ENCODE measurements at places on chromosomes 2 and 18.
A peak's percentile ranks its signal among the peaks of the same experiment; 100 is the strongest.

- DNase-seq = no peak
These were observed 26.5 kb downstream of the NFATC1 start for GRCh38 chr18:79422022-79422782.

DNA sequence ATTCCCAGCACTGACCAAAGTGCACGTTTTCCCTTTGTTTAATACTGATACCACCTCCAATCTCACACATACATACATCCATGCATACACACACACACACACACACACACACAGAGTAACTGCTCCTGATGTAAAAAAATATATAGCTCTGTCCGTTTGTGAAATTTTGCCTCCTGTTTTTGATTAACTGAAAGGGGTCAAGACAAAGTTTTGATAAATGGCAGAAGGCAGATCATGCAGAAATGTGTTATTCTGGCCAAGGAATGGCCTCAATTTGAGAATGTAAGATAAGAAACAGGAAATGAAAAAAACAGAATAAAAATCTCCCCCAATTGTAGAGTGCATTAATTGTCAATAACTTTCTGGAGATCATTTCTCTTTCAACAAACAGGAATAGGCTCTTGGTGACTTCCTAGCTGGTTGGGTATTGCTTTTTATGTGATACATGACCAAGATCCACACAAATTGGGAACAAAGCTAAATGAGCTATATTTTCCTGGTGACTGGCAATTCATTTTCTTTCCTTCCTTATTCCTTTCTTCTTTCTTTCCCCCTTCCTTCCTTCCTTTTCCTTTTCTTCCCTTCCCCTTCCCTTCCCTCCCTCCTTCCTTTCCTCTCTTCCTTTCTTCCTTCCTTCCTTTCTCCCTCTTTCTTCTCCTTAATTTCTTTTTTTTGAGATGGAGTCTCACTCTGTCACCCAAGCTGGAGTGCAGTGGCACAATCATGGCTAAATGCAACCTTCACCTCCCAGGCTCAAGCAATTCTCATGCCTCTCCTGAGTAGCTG lies 88.9 kb upstream of the PMAIP1 start:
- no peak for DNase-seq

GRCh38 chr18:24071779-24072178 lies 57.2 kb downstream of the TTC39C start:
- DNase-seq = no peak

GRCh38 chr2:45883603-45884000 lies 232.1 kb downstream of the PRKCE start:
- no peak for DNase-seq

DNA sequence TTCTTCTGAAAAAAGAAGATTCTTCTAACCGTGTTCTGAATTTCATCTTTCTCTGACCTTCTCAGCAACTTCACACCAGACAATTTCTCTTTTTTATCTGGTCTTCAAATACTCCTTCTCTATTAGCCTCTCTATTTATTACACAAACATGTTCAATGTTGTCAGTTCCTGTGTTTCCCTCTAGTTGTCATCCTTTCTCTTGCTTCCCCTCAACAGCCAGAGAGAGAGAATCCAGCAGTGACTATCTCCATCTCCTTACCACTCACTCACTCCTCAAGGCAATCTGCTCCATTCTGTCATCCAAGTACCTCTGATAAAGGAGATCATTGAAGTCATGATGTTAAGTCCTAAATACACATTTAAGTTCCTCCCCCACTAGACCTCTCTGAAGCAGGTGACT lies 491.9 kb upstream of the CHAC2 start:
- no peak for DNase-seq

DNA sequence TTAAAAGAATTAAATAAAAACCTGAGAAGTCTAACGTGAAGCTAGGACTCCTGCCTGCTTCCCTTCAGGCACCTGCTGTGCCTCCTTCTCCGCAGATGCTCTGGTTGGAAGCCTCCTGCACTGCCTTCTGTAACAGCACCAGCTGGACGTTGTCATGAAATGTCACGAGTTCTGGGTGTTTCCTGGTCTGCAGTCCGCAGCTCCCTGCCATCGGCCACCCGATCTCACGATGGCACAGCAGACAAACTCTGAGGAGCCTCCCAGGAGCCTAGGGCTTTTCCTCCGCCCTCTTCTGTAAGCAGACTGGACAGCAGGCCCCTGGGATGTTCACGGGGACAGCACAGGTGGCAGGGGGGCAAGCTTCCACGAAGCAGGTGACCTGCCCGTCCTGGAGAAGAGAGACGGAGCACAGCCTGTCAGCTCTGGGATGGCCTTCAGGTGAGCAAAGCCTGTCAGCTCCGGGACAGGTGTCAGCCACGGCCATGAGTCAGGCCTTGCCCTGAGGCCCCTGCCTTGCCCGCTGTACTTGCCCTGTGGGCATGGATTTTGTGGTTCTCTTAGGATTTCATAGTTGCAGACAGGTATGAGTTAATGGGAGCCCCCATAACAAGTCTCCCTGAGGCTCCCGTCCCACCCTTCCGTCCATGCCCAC lies 110.3 kb downstream of the PXDN start:
- DNase-seq = no peak

DNA sequence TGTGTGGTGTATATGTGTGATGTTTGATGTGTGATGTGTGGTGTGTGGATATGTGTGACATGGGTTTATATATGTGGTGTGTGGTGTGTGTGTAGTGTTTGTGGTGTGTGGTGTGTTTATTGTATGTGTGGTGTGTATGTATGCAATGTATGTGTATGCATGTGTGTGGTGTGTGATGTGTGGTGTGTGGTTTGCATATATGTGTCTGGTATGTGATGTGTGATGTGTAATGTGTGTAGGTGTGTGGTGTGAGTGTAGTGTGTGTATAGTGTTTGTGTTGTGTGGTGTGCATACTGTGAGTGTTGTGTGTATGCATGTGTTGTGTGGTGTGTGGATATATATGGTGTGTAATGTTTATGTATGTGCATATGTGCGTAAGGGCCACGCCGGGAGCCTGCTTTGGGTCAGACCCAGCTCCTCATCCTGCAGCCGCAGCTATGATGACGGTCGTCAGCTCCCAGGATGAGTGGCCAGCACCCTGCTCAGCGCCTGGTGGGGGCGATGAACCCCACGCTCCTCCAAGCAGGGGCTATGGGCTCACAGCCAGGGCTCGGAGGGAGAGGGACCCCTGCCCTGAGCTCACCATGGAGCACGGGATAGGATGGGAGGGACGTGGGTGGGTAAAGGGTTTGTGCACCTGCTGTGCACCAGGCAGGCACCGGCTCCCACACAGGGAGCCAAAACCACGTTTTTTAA lies 331.3 kb downstream of the EIPR1 start:
- DNase-seq = no peak

DNA sequence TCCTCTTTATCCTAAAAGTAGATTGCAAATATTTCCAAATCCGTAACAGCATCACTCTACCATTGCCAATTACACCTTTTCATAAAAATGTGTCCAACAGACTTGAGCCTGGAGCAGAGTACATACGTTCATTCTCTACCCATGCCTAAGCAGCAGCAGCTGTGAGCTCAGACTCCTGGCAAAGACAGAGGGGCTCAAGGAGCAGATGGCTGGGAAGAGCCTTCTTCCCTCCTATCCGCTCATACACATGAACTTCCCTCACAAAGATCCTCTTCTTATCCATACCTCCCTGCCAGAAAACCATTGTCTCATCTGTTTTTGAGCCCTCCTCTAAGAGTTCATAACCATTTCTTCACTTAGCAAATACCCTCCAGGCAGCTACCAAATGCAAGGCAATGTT lies 164.3 kb upstream of the ARL4C start:
- DNase-seq = no peak

GRCh38 chr2:184444217-184444616 lies 154.1 kb upstream of the ZNF804A start:
- DNase-seq = no peak

GRCh38 chr18:57627488-57627887 lies 5.9 kb upstream of the NARS1 start:
- DNase-seq = no peak

DNA sequence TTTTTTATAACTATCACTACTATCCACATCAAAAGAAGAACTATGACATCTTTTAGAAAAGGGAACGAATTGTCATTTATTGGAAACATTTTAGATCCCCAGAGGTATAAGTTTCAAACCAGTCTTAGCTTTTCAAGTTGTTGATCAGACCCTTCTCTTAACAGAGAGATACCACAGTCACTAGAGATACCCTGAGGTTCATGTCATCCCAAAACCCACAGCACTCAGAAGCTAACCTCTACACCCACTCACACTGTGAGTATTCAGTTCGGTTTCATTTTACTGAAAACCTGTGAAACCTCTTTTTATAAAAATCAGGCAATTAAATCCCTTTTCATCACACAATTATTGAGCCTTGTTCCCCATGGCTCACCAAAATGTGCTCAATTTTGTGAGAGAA lies 156.2 kb downstream of the DTNA start:
- DNase-seq = no peak

DNA sequence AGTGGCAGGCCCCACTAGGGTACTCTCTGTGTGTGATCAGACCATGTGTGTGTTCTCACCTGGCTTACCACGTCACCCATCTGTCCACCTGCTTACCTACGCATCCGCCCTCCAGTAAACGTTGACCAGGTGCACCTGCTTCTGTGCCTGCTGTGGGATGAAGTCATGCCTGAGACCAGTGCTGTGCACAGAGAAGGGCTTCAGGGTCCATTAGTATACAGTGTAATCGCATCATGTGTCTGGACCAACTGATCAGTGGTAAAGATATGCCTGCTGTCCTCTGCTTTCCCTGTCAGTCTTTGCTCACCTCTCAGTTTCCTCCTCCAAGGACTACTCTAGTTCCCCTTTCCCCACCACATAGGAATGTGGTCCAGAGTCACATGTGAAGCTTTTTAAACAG lies 109.3 kb downstream of the FHOD3 start:
- DNase-seq = no peak

DNA sequence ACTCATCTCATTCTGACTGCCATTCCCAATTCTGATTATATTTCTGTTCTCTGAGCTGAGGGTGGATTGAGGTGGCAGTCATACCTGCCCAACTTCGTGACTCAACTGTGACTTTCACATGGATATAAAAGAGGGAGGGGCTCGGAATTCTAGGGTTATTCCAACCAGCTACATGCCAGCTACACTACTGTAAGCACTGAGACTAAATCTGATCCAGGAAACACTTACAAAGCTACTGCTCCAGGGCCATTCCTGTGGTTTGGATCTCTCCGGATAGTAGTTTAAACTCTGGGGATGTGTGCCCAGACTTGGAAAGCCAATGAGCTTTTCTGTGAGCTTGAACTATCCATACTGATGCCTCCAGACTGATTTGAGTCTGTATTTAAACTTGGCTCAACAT lies 7.9 kb downstream of the MAP2 start:
- DNase-seq = no peak

GRCh38 chr18:62716619-62717168 lies 1.4 kb downstream of the PHLPP1 start:
- DNase-seq = peak; percentile 60

GRCh38 chr2:113167962-113168340 lies 5.8 kb upstream of the PSD4 start:
- DNase-seq = no peak

- no peak for DNase-seq
These were observed 86.0 kb downstream of the GALNT14 start for GRCh38 chr2:31052284-31052683.

DNA sequence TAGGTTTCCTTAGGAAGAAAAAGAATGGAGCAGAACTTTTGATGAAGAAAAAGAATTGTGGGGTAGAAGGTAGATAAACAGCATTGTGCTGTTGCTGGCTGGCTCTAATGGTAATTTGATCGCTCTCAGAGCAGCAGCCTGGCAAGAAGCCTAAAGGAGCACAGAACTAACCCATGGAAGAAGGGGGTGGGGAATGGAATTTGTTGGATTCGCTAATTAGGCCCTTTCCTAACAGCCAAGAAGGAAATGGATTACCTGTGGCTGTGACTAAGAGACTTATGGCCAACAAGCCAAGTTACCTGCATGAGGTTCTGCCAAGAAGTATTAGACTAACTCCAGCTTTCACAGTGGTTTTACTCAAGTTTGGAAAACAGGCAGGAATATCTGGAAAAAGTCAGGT lies 210.6 kb downstream of the IKZF2 start:
- no peak for DNase-seq

DNA sequence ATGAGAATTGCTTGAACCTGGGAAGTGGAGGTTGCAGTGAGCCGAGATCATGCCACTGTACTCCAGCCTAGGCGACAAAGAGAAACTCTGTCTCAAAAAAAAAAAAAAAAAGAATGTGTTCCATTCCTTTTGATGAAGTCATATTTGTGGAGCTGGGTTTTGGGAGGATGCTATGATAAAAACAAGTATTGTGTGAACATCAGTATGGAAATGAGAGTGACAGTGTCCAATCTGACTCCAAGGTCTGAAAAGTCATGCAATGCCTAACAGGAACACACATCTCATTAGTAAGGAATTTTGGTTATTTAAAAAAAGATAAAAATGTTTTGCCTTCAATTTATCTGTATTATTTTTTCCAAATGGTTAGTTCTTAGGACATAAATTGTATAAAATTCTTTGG lies 11.8 kb downstream of the GCFC2 start:
- no peak for DNase-seq

- DNase-seq = no peak
These were observed 37.6 kb upstream of the TAF1B start for GRCh38 chr2:9805435-9806297.

DNA sequence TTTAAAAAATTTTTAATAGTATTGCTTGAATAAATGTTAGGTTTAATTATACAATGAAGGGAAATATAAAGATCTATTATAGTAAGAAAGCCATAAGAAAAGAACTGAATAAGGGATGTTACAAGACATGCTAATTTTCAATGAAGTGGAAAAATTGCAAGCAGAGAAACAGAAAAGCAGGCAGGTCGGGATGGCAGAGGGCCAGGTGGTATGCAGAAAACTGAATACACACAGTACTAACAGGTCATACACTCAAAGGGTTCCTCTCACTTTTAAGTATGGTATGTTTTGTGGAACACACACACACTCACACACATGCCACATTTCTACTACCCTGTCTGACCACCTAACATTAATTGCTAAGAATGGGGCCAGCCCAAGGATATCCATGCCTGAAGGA lies 76.7 kb upstream of the DTNA start:
- DNase-seq = no peak

- DNase-seq = no peak
These were observed 35.0 kb downstream of the NEDD4L start for GRCh38 chr18:58078889-58079573.

DNA sequence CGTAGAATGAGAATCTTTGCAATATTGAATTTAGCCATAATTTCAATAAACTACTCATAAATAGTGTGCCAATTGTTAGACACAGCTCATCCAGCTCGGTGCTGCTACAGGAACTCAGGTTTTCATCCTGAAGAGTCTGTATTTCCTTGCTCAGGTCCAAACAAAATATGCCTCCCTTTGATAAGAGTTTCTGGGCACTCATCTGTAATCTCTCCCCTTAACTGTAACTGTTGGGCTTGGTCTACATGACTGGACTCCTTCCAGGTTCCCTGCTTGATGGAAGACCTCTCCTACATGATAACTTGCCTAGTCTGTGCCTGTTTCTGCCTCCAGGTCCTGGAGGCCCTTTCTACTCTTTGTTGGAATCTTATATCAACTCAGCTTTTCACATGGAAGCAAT lies 57.9 kb downstream of the GCA start:
- no peak for DNase-seq

GRCh38 chr2:173075056-173075780 lies 428 bp upstream of the MAP3K20 start:
- DNase-seq = no peak
